ENCODE measurements at places on chromosomes 1 and 21.

- no peak for DNase-seq
These were observed 60.4 kb downstream of the FYB2 start for GRCh38 chr1:56758794-56759193.

- DNase-seq, result no peak
These were observed 22.1 kb downstream of the PTPRU start for GRCh38 chr1:29258189-29258975.

- peak; percentile 45 for DNase-seq
These were observed 698.6 kb downstream of the LTN1 start for GRCh38 chr21:28294051-28294450.

- no peak for DNase-seq
These were observed 1.0 kb downstream of the BEST4 start for GRCh38 chr1:44786841-44787426.

DNA sequence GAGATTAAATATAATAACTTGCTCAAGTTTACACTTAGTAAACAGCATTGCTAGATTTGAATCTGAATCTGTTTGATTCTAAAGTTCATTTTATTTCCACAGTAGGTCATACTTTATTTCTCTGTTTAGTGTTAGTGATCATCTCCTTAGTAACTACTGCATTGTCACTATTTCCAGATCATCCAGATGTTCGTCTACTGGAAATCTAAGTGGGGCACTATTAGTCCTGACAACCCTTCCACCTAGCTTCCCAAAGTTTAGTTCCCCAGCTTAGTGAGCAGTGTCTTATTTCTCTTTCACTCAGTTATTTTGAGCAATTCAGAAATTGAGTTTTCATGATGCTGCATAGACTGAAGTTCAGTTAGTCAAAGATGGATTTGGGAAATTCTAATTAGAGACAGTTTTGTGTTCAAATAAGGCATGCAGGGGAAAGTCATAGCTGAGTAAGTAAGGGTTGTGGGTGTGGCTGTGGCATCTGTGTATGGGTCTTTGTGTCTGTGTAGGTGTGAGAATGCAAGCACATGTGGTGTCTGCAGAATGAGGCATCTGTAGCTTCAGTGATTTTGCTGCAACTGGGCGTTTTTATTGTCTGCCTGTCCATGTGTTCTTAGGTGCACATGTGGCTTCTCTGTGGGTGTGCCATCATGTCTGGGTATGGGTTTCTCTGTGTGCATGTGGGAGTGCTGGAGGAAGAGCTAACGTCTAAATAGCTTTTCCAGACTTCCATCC is 107.3 kb downstream of the NTMT2 start:
- no peak for DNase-seq

- no peak for DNase-seq
These were observed 351.9 kb upstream of the SGIP1 start for GRCh38 chr1:66182026-66182425.

GRCh38 chr1:20115479-20115878 is 3.9 kb downstream of the PLA2G2D start:
- DNase-seq, result no peak

DNA sequence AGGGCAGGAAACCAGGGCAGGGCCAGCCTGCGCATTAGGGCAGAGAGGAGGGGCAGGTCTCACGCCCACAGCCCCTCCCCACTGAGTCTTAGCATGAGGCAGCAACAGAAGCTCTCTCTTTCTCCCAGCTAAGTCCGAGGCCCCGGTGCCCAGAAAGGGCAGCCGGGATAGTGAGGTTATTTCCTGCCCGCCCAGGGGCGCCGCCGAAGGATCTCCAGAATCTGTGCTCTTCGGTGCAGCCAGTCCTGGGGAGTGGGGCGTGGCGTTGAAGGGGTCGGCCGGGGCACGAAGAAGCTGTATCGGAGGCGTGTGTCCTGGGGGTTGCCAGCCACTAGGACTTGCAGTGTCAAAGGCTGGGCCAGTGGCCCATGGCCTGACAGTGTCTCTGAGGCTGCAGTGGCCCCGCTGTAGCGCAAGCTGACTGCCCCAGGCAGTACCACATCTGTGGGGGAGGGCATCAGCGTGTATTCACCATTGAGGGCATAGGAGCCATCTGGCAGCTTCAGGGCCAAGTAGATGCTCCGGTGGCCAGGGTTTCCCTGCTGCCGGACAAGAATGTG is 7.8 kb downstream of the ADAMTS4 start:
- no peak for DNase-seq

DNA sequence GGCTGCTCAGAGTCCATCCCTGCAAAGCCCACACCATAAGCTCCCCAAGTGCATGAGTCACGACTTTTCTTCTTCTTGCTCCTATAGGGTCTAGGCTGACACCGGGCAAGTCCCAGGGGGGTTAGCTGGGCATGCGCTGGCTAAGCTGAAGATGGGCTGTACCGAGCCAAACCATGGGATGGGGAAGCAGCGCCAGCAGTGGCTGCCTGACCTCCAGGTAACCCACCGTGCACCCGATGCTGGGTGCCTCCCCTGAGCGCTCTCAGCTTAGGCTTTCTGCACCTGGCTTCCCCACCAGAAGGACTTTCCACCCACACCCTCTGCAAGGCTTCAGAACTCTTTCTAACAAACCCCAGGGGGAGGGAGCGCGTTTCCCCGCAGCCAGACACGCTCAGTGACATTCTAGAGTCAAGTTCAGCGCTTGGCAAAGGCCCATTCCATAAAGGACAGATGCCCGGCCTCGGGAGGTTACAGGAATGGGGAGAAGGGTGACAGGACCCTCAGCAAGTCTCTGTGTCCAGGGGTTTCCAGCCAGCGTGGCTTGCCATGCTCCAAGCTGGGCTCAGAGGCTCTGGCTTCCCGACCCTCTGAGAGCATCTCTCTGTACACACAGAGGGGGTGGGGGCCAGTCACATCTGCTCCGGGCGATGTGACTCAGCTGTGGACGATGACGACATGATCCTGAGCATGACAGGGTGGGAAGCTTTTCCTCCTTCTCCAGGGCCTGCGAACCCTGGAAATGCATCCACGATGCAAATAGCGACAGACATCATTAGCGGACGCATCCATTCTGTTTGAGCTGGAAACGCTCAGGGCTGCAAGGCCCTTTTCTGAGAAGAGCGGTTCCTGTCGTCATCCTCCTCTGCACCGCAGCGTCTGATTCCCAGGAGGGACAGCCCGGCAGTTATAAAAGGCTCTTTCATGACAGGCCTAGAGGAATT is 107.8 kb downstream of the SIK1 start:
- DNase-seq, result peak; percentile 83

DNA sequence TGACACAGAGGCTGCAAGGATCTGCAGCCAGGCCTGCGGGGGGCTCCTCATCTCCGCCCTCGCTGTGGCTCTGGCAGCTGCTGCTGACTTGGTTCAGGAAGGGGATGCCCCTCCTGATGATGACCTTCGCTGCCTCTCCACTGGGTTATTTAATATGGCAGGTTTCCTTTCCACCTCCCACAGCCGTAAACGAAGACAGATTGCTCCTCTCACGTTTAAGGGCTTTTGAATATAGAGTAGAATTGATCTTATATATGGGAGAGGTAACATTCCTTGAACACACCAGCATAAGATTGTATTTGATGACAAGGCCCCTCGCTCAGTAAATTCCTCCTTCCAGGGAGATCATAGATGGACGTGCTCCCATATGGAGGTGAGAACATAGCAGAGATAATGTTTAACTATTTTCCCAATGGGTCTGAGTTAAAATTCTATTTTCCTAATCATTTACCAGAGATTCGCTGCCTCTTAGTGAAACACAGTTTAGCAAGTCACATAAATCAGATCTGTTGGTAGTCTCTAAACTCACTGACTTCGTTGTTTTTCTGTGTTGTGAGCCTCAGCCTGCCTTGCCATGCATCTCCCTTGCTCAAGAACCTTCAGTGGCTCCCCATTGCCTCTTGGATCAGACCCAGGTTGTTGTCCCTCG is 88.5 kb upstream of the AJAP1 start:
- DNase-seq, result no peak

DNA sequence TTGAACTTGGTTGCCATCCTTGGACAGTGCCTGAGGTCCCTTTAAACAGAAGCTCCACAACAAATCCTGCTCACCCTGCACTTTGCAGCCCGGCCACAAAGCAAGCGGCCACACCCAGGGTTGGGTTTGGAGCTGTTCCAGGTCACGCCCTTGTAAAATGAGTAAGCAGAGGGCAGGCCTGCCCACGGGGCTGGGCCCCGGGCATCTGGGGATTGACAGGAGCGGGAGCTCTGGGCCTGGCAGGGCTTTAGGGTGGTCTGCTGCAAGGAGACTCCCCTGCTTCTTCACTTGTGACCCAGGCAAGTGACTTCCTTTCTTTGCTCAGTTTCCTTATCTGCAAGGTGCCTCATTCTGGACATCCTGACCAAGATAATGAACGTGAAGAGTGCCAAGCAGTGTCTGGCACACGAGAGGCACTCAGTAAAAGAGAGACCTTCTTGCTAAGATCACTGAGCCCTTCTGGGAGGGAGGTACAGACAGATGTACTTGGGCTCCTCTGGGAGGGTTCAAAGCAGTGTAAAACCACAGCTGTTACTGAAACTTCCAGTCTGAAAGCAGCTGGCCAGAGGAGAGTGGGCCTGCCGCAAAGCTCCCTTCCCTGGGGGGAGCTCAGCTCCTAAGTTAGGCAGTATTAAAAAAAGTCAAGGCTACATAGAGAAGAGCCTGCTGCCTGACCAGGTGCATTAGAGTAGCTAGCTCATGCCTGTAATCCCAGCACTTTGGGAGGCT is 2.6 kb downstream of the E2F2 start:
- DNase-seq, result peak; percentile 68

GRCh38 chr1:204792354-204792692 is 78.3 kb upstream of the NFASC start:
- DNase-seq, result no peak

- peak; percentile 65 for DNase-seq
These were observed 51.4 kb downstream of the DISC1 start for GRCh38 chr1:231678011-231678432.

GRCh38 chr1:36675106-36675505 is 192.4 kb upstream of the CSF3R start:
- DNase-seq, result no peak

GRCh38 chr1:180230791-180231505 is 884 bp downstream of the LHX4 start:
- peak; percentile 67 for DNase-seq

- no peak for DNase-seq
These were observed 26.3 kb downstream of the TFAP2E start for GRCh38 chr1:35599411-35599810.

DNA sequence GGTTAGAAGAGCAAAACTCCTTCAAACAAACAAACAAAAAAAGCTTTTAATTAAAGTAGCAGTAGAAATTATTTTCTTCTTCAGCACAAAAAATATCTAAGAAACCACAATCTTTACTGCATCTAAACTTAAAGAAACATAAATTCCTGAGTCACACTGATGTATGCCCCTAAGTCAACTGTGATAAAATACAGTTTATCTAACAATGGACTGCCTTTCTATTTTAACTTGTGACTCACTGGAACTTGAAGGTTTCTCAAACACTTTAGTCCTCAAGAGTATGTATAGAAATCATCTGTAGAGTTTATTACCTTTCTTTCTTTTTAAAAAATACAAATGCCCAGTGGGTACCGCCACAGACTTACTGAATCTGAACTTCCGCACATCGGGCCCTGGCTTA is 86.2 kb downstream of the LBR start:
- no peak for DNase-seq

- no peak for DNase-seq
These were observed 82.8 kb upstream of the ATP1A1 start for GRCh38 chr1:116290085-116290705.

DNA sequence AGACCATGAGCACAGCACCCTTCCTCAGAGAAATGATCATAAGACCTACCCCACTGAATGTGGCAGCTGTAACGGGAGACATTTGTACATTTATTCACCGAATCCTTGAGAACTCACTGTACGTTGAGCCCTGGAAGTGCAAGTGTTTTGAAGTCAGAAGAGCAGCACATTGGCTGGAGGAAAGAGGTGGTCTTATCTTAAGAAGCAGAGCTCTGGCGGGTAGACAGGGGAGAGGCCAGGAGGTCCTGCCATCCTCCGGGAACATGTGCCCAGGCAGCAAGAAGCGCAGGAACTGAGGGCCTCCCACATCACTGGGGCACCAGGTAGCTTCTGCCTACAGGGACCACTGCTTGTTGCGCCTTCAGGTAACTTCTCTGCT is 169.2 kb upstream of the IRF2BP2 start:
- no peak for DNase-seq

- DNase-seq, result no peak
These were observed 326.8 kb downstream of the HLX start for GRCh38 chr1:221206076-221206475.

DNA sequence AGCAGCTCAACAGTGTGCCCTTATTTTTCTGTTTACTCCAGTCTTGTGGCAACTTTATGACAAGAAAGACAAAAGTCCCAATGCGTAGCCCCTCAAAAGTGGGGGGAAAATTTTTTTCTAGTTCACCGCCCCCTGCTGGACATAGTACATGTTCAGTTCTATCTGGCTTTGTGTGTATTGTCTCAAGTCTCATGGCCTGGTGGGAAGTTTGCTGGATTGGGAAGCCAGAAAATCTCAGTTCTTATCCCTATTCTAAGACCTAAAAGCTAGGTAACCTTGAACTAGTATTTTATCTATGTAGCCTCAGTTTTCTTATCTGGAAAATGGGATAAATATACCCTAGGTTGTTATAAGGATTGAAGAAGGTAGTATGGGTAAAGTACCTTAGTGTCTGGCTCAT is 55.8 kb upstream of the LDLRAP1 start:
- no peak for DNase-seq

GRCh38 chr1:48007047-48007446 is 9.9 kb upstream of the TRABD2B start:
- peak; percentile 20 for DNase-seq

- DNase-seq, result peak; percentile 38
These were observed 176.7 kb downstream of the CRB1 start for GRCh38 chr1:197444755-197445154.

- peak; percentile 54 for DNase-seq
These were observed 271.3 kb upstream of the PRMT6 start for GRCh38 chr1:106785176-106785575.

Data from fibroblast of skin of right biceps (primary cell).